Uterus (tissue), 4 donors: ENCODE measurements at places on chromosomes 1 and 21.

DNA sequence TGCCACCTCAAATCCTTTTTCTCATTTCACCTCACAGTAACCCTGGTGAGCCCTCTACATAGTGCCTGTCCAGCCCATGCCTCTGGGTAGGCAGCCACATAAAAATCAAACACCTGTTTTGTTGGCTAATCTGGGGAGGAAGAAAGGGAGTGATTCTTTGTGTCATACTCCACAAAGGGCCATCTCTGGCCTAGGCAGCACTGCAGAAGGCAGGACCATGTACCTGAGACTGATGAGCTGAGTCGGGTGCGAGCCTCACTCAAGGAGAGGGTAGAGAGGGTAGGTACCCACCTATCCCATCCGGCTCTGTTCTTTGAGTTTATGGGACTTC lies 7.8 kb downstream of the TUFT1 start:
- no peaks in the 10 kb centered on the region for H3K27me3 ChIP-seq
- peak overlapping the region; percentile 60 for H3K27ac ChIP-seq
- no peak for DNase-seq
- no peaks in the 10 kb centered on the region for H3K36me3 ChIP-seq
- H3K4me3 ChIP-seq: no peak overlapping the region

- H3K27ac ChIP-seq: no peak overlapping the region
- no peak overlapping the region for H3K4me3 ChIP-seq
- no peaks in the 10 kb centered on the region for H3K4me1 ChIP-seq
- DNase-seq: no peak
- no peaks in the 10 kb centered on the region for H3K27me3 ChIP-seq
- H3K36me3 ChIP-seq: no peaks in the 10 kb centered on the region
Measured at GRCh38 chr1:38183096-38183495, 136.5 kb upstream of the POU3F1 start.

- no peaks in the 10 kb centered on the region for H3K27me3 ChIP-seq
- H3K4me1 ChIP-seq: no peaks in the 10 kb centered on the region
- H3K27ac ChIP-seq: no peak overlapping the region
Measured at GRCh38 chr1:37020653-37021277, 13.6 kb downstream of the GRIK3 start.

GRCh38 chr1:48668339-48668738 lies 108.4 kb downstream of the BEND5 start:
- H3K36me3 ChIP-seq: no peaks in the 10 kb centered on the region
- no peaks in the 10 kb centered on the region for H3K4me1 ChIP-seq
- H3K4me3 ChIP-seq: no peak overlapping the region
- H3K27ac ChIP-seq: no peak overlapping the region
